ENCODE measurements at places on chromosomes 7 and 10.

DNA sequence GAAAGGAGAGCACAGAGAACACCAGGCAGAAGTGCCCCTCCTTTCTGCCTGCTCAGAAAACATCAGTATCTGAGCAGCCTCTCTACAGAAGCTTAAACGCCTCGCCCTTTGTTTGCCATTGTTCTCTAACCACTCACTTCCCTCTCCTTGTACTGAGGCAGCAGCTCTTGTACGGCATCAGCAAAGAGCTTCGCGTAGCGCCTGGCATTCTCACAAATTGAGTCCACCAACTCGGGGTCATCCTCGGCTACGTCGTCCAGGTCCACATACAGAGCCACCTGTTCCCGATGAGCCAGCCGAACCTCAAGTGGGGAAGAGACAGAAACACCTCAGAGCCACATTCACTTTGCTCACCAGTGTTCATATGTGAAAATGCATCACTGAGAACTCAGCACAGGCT is 1.7 kb downstream of the MCM7 start:
- no peak for DNase-seq

DNA sequence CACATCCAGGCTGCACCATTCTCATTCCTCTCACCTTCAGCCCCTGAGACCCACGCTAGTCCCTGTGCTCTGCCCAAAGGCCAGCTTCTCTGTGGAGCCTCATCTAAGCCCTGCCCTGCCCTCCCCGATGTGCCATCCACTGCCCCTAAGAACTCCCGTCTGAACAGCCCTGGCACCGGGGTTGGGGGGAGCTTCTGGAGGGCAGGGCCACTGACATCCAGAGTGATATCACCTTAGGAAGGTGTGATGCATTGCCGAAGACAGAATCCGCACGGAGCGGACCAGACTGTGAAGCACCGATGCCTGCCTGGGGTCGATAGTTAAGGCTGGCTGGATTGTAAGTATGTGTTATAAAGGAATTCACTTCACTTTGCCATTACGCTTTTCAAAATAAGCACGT is 511.0 kb downstream of the PTPRN2 start:
- peak; percentile 74 for DNase-seq

- no peak for DNase-seq
These were observed 8.8 kb downstream of the DCLRE1C start for GRCh38 chr10:14945108-14945507.

GRCh38 chr10:21364196-21365114 is 161.0 kb downstream of the SKIDA1 start:
- no peak for DNase-seq

- no peak for DNase-seq
These were observed 41.5 kb upstream of the SMIM30 start for GRCh38 chr7:113159746-113160339.

GRCh38 chr10:128286762-128287500 is 160.7 kb upstream of the MKI67 start:
- peak; percentile 64 for DNase-seq

GRCh38 chr10:4704034-4704545 is 121.9 kb upstream of the AKR1E2 start:
- no peak for DNase-seq

DNA sequence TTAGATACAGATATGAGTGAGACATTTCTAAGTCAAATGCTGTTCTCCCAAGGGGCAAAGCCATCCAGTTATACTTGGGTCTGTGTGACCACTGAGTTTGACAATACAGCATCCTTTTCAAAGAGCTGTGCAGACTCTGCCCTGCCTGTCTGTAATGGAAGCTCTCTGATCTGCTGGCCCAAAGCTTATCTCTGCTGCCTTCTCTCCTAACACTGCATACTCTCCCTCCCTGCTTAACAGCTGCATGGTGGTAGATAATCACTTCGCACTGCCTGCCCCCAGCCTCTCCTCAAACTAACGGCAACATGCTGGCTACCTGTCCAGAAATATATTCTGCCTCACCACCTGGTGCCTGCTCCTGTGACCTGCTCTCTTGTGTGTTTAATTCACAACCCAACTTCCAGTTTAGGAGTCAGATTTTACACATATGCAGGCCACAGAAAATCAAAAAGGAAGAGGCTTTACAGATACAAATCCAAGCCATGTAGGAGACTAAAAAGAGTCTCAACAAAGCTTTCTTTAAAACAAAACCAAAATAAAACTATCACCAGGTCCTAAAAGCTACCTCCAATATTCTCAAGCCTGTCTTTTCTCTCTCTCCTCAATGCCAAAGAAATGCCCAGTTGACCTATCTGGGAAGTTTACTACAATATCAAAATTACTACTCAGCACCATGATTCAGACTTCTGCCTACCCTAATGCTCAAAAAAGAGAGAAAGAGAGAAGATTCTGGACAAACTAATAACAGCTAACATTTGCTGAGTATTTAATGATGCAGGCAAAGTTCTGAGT is 145.6 kb downstream of the RELN start:
- no peak for DNase-seq

GRCh38 chr10:88788924-88789323 is 13.6 kb upstream of the LIPM start:
- DNase-seq, result no peak

DNA sequence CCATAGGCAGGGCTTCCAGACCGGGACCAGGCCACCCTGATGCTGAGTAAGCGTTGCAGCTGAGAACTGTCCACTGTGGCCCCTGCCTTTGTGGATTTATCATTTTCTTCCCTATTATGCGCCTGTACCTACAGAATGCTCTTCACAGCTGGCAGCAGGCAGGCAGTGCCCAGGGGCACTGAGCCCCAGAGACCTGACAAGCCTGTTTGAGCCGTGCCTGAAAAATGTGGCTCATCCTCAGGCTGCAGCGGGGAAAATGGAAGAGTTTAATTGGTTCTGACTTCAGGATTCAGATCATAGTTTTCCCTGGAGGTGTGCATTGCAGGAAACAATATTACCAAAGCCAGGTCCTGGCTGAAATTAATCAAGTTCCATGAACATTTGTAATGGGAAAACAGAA is 200.2 kb downstream of the ZNF438 start:
- no peak for DNase-seq

- no peak for DNase-seq
These were observed 229.2 kb downstream of the WDR11 start for GRCh38 chr10:121080281-121080891.

DNA sequence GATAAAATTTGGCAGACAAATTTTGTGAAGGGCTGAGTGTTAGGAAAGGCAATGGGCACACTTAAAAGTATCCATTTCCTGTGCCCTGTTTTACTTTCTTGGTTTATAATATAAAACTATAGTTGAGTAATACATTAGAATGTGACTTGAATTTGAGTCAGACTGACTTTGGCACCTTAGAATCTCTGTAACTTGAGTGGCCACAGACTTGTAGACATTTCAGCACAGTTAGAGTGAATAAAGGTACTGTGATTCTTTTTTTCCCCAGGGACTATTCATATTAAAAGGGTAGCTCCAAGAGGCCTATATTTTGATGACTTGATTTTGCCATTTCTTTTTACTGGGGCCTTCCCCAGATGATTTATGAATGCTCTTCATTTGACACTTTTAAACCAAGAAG is 22.4 kb downstream of the GBF1 start:
- DNase-seq, result no peak

- DNase-seq, result peak; percentile 60
These were observed 5.3 kb downstream of the CPA1 start for GRCh38 chr7:130385600-130386066.
